ENCODE measurements at places on chromosomes 6 and 20. TPM values are rescaled to one million over a fixed set of nuclear protein-coding genes. Genes with fewer than 3 reads are reported as not detected.

GRCh38 chr6:115675443-115675842, 385.2 kb downstream of the FRK start:
- no peak for DNase-seq

PRDM13 gene
- total RNA-seq, result not detected

DNA sequence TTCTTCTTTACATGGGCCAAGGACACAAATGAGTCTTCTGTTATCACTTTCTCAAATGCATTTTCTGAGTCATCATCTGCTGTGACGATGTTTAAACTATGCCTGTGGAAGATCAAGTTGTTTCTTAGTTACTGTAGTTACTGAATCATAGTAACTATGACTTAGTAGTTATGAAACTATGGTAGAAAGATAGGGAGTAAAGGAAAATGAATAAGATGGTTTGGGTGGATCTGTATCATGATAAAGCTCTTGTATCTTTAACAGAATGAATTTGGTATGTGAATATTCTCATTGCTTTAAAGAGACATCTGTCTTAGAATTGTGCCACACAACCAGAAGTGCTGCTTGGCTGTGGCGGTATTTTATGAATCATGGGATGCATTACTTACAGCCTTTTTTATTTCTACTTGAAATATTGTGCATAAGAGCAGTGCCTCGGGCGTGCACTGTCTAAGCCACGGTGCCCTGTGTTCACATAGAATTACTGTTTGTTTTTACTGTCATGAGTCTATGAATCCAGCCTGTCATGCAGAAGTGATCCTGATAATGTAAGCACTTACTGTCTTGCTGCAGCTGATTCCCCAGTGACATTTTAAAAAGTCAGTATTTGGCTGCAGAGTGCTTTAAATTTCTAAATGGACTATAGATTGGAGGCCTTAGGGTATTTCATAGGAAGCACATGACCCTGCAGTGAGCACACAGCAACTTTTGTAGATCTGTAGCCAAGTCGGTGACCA, 215.2 kb downstream of the TMEM242 start:
- DNase-seq, result no peak

DNA sequence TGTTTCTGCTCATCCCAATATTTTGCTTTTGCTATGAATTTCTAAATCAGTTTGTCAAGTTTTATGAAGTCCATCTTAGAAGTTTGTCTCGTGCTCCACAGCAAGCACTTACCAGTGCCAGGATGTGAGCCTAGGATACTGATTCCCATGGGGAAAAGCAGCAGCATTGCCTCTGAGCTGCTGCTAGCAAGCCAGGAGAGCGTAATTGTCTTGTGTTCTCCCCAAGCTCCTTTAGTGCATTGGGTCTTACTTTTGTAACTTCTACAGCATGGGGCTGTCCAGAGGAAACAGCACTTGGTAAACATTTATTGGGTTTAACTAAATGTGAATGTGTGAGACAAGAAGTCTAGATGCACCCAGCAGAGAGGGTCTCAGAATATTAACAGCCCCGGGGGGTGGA, 76.1 kb downstream of the RNF182 start:
- no peak for DNase-seq

- DNase-seq, result no peak
These were observed 20.0 kb downstream of the MAPK13 start for GRCh38 chr6:36150283-36150682.

DNA sequence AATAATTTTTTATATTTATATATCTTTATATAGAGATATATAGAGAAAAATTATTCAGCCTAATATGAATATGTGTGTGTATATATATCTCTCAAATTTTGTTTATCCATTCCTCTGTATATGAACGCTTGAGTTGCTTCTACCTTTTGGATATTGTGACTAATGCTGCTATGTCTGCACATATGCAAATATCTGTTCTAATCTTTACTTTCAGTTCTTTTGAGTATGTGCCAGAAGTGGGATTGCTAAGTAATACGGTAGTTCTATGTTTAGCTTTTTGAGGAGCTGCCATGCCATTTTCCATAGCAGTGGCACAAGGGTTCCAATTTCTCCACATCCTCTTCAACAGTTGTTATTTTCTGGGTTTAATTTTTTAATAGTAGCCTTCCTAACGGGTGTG, 72.8 kb upstream of the CEP85L start:
- DNase-seq, result no peak

DNA sequence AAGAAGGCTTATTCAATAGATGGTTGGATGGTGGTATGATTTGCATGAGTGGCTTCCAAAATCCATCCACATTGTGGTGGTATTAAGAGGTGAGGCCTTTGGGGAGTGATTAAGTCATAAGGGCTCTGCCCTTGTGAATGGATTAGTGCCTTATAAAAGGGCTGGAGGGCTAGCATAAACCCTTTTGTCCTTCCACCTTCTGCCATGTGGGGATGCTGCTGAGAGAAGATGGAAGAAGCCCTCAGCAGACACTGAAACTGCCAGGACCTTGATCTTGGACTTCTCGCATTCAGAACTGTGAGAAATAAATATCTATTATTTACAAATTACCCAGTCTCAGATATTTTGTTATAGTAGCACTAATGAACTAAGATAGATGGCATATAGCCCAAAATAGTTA, 27.8 kb upstream of the SRPK1 start:
- no peak for DNase-seq

MAFB gene
- total RNA-seq, result 17.2 TPM

- DNase-seq, result no peak
These were observed 91.0 kb downstream of the BCKDHB start for GRCh38 chr6:80197474-80197873.

DNA sequence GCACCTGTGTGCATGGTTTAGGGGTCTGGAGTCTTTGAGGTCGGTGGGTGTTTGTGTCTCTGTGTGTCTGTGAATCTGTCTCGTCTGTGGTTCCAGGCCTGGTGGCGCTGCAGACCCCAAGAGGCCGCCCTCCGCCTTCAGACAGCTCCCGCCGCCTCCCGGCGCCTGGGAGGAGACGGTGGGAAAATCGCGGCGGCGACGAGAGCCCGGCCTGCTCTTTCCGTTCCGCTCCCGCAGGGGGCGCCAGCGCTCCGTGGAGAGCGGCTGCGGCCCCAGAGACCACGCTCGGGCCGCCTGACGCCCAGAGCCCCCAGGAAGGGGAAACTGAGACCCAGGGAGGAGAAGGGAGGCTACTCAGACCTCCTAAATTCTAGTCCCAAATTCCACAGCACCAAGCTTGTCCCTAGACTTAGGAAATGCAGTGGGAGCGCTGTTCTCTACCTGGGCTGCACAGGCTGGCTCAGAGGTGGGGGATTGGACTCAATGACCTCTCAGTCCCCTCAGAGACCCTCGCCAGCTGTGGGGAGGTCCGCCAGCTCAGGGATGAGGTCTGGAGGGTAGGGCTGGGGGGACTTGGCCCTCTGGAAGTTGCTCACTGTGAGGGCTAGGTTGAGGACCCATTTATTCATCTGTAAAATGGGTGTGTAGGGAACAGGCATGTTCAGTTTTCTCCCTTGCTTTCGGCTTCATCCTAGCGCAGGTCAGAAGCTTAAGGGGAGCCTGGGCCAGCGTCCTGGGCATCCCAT, 36.9 kb upstream of the BLCAP start:
- DNase-seq, result peak; percentile 66

DNA sequence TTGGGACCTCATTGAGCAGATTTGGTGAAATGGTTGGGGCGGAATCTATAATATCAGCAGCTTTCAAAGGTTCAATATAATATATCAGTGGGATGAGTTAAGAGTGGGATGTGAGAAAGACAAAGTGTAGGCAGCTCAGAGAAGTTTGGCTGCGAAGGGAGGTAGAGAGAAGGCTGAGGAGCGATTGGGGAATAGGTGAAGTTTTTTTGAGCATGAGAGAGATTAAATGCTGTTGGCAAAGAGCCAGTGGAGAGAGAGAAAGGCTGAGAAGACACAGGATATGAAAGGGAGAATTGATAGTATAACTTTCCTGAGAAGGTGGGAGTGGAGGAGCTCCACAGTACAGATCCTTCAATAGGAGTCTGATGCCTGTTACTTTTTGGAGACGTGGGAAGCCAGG, 12.1 kb upstream of the SERINC3 start:
- no peak for DNase-seq

DZANK1 gene
- total RNA-seq, result 5.0 TPM

GRCh38 chr20:31894980-31895675, 24.7 kb downstream of the TTLL9 start:
- DNase-seq, result peak; percentile 79

- no peak for DNase-seq
These were observed 71.8 kb upstream of the TMEM181 start for GRCh38 chr6:158488065-158488464.

GRCh38 chr6:1590580-1590979, 19.1 kb upstream of the FOXC1 start:
- no peak for DNase-seq

GRCh38 chr6:162922563-162923166, 194.9 kb downstream of the PACRG start:
- DNase-seq, result no peak

FAM210B gene
- total RNA-seq, result 21.4 TPM

GRCh38 chr6:64012351-64013001, 376.9 kb downstream of the PHF3 start:
- DNase-seq, result no peak

PRL gene
- not detected for total RNA-seq

- DNase-seq, result no peak
These were observed 474.6 kb downstream of the CBLN4 start for GRCh38 chr20:55530763-55531162.

DNA sequence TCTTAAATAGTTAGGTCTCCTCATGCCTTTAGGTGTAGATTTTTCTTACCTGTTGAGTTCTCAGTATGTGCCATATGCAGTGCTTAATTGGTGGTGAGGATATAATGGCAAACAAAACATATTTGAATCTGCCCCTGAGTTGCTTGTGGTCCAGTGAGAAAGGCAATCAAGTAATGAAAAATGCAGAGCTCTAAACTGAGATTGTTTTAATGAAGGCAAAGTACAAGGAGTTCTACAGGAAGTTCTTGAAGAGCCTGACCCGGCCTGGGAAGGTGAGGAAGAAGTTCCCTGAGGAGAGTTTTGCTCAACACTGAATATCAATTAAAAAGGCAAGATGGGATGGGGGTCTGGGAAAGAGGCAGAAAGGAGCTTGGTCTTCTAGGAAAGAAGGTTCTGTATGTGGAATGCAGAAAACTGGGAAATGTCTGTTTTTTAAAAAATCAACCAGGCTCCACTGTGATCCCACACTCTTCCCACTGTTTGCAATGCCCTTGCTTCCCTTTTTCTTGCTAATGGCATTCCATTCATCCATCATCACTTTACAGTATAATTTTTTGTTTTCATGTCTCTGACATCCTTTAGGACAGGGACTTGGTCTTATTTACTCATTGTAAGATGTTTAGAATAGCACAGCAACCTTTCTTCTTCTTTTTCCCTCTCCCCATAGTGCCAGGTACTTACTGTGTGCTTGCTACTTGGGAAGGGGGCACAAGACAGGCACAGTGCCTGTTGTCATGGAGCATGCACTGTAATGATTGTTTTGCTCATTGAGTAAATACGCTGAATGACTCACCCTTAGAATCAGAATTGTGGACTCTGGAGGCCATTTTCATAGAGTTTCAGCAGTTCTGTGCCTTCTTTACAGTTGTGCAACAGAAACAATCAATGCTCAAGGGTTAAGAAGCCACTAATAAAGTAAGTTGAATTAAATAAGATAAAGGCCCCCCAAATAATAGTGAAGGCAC, 64.3 kb downstream of the ANKS1A start:
- DNase-seq, result no peak

ARHGAP40 gene
- total RNA-seq, result not detected

MBOAT1 gene
- 40.3 TPM for total RNA-seq
